GM19239 (cell line): ENCODE measurements at places on chromosomes 2 and 18.

DNA sequence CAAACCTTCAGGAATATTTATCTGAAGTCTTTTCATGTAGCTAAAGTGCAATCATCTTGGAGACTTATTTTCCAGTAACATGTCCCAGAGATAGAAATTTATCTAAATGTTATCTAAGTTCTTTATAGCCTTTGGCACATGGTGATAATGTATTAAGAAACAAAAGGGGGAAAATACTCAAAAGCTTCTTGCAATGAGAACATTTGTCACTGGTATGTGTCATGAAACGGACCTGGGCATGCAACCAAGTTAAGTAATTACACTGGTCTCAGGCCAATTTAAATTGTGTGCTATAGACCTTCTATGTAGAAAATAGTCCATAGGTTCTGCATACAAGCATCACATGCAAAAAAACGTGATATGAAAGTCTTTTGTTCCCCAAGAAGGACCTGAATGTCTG is 136.2 kb downstream of the SLC8A1 start:
- DNase-seq, result no peak

DNA sequence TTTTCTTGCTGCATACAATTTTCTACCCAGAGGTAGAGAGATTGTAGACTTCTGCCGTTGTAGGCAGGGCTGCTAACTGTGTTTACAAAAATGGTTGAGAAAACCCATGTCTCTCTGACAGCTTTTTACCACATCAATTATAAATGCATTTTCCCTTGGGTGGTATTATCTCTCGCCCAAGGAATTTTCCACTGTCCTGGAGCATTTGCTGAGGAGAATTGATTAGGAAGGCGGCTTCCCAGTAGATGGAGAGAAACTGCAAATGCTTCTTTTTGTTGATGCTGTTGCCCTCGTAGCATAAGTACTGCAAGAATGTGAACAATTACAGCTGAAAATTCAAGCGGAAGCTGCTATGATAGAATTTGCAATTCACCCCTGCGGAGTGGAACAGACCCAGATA is 1007.7 kb upstream of the KLHL29 start:
- no peak for DNase-seq

DNA sequence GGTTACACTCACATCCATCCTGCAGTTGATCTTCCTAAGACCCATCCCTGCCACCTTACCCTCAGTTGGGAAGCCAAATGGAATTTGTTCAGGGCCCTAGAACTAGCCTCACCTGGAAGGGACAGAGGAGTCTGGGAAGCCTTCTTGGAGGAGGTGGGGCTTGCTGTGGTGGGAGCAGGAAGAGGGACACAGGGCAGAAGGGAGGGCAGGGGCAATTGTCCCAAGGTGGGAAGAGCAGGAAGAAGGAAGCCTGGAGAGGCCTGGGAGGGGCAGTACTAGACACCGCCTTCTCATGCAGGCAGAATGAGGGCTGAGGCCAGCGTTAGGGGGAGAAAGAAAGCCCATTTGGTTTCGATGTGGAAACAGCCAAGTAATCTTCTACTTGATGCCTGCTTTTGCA is 34.1 kb upstream of the ASPRV1 start:
- DNase-seq, result no peak

DNA sequence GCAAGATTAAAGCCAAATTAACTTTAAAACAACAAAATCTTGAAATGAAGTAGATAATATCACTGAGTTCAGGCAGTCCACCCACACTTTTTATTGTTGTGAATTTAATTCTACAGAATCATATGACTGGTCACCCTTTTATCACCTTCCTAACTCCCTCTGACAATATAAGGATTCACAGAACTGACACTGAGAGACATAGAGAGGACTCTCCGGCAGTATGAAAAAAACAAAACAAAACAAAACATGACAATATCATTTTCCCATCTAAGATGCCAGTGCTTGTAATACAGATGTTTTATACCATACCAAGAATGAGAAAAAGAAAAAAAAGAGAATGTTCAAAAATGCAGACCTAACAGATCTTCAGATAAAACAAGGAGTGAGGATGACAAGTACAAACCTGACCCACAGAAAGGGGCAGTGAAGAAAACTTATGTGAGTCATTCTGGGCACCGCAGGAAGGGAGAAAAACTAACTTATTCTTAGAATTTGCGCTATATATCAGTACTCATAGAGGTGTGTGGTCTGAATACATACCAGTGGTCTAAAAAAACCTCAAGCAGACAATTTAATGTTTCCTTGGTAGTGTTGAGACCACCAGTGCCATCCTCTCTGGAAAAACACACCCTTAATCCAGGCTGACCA is 136.6 kb downstream of the ZAP70 start:
- no peak for DNase-seq

GRCh38 chr18:58596265-58596681 is 32.6 kb downstream of the ALPK2 start:
- no peak for DNase-seq

DNA sequence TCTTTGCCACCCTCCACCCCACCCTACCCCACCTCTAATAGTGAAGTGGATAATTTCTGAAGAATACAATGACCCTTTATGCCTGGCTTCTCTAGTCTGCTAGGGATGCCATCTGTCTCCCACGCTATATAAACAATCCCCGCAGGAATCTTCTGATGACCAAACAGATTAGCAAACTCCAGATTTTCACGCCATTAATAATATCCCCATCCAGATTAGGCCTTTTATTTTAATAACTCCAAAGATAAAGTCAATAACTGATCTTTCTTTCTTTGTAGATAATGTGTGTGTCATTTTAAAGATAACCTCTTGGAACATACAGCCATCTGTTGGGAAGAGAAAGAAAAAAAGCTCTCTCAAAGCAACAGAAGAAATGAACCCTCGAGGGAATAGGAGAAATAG is 47.9 kb upstream of the CCDC150 start:
- DNase-seq, result no peak

DNA sequence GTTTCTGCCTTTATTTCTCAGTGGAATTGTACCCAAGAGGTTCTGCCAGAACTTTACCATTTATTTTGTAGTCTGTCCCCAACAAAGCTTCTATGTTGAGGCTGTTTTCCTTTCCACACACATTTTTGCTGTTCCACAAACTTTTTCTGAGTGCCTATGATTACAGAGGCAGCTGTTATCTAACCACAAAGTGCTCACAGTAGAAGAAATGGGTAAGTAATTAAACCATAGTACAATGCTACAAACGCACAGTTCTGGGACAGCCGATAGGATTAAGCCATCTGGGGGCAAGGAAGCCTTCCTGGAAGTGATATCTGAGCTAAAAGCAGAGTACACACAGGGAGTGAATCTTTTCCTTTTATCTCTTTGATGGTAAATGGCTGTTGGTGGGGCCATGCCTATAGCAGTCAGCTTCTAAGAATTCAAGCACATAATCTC is 3.9 kb upstream of the MGAT4A start:
- DNase-seq, result no peak
